Activated CD4-positive, alpha-beta T cell treated with anti-CD3 and anti-CD28 coated beads for 4 hours (primary cell): ENCODE measurements at places on chromosomes 7 and 10.

DNA sequence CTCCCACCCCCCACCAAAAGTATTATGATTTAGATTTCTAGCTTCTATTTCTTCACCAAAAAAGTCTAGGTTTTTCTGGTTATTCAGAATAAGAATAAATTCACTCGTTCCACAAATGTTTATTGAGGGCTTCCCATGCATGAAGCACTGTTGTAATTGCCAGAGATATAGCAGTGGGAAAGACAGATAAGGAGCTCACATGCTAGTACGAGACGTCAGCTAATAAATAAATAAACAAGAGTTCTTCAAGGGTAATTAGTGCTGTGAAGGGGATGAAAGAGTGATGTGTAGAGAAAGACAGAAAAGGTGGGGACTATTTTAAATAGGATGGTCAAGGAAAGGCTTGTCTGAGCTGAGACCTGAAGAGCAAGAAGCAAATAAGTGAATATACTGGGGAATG, 38.1 kb upstream of the SEPTIN7 start:
- DNase-seq, result no peak

DNA sequence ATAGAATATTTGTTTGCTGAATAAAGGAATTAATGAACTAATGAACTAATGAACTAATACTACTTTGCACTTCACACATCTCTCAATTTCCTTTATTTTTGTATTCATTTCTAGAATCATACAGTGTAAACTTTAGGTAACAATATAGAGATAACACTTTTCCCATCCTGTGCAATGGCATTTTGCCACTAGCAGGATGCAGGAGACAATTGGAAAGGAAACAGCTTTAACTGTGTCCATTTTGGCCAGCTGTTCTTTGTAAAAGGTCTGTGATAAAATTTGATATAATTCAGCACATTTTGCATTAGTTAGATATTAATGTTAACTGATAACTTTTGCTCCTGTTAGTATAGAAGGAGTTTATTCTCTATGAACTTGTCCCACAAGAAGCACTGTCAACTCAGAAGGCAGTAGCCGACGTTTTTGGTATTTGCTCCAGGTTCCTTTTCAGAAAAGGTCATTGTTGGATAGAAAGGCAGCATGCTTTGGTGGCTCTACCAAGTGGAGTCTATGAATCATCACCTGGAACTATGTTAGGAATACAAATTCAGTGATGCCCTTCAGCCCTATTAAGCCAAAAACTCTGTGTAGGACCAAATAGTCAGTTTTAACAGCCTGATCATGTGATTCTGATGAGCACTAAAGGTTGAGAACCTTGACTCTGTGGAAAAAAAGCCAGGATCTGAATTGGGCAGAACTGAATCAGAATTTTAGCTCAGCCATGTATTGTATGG, 86.6 kb downstream of the NRG3 start:
- no peak for DNase-seq

DNA sequence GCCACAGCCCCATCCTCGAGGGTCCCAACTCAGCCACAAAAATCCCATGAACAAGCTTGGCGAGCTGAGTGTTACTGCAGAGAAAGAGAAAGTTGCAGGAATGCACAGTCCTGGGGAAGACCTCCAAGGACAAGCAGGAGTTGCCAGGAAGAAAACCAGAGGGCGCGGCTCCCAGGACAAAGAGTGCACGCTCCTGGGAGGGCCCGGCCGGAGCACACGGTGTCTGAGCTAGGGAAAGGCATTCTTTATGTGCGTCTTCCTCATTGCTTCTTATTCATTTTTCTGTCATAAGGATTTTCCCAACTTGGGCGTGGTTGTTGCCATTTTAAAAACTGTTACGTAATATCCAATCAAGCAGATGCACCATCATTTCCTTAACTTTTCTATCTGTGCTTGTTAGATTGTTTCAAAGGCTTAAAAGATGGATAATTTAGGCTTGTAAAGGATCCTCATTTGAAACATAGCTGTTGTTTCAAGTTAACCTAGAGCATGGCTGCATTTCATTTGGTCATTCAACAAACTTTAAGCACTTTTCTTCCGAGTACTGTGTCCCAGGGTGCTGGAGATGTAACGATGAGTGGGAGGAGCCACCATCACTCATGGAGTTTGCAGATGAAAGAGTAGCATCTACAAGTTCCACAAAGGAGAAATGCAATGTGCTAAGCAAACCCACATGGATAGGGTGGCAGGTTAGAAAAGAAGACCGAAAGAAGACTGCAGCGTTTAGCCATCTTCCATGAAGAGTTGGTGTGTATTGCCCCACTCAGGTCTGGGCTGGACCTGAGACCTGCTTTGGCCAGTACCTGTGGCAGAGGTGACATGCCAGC, 5.6 kb upstream of the CNPY1 start:
- DNase-seq, result no peak

DNA sequence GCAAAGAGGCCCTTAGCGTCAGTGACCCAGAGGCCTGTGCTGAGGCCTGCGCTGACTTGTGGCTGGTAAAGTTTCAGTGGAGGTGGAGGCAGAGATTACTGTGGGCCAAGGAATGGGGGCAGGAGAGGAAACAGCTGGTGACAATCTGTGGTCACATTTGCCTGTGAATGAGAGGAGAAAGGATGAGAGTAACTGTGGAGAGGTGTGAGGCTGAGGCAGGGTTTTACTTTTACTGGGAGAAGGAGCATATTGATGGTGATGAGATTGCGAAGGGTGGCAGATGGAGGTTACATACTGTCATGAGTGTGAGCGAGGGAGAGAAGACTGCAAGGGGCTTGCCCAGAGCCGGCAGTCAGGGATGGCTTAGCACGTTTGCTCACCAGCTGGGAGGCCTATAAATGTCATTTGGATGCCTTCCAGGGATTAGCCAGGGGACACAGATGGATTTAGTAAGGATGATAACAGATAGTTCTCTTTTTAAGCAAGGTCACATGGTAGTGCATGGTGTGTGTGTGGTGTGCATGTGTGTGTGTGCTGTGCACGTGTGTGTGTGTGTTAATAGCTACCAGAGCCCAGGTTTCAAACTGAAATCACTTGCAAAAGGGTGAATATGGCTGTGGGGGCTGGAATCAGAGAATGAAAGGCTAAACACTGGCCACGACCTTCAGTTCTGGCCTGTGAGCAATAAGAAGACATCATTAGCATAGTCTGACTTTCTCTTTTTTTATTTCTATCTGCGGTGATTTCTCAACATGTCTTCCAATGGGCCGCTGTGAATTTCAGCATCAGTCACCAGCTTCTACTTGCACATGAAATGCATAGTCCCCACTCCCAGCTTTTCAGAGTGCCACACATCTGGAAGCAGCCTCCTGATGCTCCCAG, 291.5 kb upstream of the ZNF32 start:
- no peak for DNase-seq

DNA sequence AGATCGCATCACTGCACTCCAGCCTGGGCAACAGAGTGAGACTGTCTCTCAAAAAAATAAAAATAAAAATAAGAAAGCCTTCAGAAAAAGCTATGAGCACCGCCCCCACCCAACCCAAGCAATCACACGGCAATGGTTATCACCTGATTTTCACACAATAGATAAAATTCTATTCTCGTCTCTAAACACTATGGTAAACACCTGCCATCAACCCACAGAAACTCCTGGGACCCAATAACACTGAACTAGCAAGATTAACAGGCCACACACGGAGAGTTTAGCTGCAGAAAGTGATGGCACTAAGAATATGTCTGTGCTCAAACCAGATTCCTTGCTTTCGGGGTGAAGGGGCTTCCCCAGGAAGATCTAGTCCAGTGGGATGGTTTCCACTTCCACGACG, 173.8 kb downstream of the DIP2C start:
- no peak for DNase-seq

GRCh38 chr7:76281006-76281705, 21.3 kb upstream of the HSPB1 start:
- no peak for DNase-seq

DNA sequence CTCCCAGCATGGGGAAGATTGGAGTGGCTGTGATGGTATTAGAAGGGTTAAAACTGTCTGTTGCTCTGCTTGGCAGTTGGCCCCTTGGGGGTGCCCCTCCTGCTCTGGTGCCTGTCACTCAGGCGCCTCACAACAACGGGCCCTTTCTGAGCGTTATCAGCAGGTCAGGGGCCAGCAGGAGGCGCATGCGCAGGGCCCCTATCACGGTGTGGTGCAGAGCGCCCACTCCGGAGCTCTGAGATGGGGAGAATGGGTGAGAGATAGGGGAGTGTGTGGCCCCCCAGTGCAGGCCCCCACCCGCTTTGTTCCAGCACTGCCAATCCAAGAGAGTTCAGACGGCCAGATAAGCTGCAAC, 24.8 kb downstream of the GBX1 start:
- DNase-seq, result no peak

- DNase-seq, result peak; percentile 8
These were observed 126.3 kb downstream of the WDR37 start for GRCh38 chr10:1182280-1183032.

DNA sequence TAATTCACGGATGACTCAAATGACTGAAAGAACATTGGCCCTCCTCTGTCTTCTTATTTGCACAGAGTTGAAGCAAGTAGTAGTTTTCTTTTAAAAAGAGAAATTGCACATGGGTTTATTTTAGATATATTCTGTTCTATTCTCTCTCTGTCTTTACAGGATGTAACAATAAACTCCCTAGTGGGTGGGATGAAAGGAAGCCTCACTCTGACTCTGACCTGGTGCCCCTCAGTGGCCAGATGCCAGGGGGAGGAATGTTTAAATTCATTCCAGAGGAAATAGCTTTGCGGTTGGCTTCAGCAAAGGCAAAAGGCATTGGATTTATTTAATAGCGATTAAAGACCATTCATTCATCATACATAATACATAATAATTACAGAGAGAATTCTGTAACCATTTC, 156.4 kb upstream of the MTPN start:
- no peak for DNase-seq

- DNase-seq, result no peak
These were observed at the start of gene ELN for GRCh38 chr7:74027683-74028320. ELN (plus strand) TSS chr7:74028173; CDS start chr7:74028188, 15 bp downstream.

DNA sequence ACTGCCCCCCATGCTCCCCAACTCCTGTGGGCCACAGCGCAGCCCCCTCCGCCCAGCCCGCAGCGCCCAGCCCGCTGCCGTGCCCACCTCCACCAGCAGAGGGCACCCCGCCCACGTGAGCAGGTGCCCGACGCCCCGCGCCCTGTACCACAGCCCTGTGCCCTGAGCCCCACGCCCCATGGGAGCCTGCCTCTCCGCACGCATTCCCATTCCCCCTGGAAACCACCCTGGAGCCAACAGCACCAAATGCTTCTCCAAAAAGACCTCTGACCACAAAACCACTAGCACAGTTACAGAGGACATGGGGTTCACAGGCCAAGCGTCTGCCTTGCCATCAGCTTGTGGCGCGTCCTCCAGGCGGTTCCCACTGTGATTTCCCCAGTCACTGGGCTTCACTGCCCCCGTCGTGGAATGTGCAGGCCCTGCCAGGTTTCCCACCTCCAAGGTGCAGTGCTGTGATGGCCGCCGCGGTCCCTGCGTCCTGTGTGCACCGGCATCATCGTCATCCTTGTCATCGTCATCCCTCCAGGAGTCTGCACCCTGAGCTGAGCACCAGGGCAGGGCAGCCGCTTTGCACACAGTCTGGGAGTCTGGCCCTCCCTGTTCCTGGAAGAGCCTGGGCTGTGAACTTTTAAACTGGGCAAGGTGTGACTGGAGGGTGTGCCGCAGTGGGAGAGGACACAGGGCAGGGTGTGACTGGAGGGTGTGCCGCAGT, 61.7 kb downstream of the PWWP2B start:
- peak; percentile 73 for DNase-seq
